Spleen (tissue), 13 donors: ENCODE measurements at places on chromosomes 3 and 15. TPM values are rescaled to one million over a fixed set of nuclear protein-coding genes. Genes with fewer than 3 reads are reported as not detected.
A peak's percentile ranks its signal among the peaks of the same experiment; 100 is the strongest.

DNA sequence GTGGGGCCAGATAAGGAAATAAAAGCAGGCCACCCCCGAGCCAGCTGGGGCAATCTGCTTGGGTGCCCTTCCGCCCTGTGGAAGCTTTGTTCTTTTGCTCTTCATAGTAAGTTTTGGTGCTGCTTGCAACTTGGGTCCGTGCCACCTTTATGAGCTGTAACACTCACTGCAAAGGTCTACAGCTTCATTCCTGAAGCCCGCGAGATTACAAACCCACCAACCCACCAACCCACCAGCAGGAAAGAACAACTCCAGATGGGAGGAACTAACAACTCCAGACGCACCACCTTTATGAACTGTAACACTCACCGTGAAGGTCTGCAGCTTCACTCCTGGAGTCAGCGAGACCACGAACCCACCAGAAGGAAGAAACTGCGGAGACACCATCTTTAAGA lies 84.2 kb upstream of the ARRDC4 start:
- H3K4me1 ChIP-seq, result no peaks in the 10 kb centered on the region
- no peaks in the 10 kb centered on the region for H3K36me3 ChIP-seq
- DNase-seq, result no peak
- no peaks in the 10 kb centered on the region for H3K27me3 ChIP-seq

Gene TMED3
- 32.5 TPM for total RNA-seq

DNA sequence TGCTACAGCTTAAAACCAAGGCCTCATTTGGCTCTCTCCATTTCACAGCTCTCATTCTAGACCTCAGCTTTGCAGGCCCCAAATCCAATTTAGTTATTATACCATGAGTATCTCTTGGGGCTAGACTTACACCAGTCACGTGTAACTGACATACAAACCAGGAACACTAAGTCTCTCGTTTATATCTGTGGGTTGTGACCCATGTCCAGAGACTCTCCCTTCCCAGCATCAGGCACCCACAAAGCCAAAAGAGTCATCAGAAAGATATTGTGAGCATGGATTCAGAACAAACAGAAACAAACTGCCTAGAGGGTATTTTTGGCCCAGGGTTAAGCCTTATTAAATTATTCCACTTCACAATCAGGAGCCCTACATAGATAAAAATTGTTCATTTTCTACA lies 5.6 kb upstream of the CCDC13 start:
- H3K4me1 ChIP-seq, result peaks cover 8% of the 10 kb centered on the region
- H3K36me3 ChIP-seq, result peaks cover 23% of the 10 kb centered on the region
- H3K27ac ChIP-seq, result no peak overlapping the region
- no peak for DNase-seq
- no peak overlapping the region for H3K4me3 ChIP-seq

Gene CFAP91
- total RNA-seq, result 58.0 TPM

DNA sequence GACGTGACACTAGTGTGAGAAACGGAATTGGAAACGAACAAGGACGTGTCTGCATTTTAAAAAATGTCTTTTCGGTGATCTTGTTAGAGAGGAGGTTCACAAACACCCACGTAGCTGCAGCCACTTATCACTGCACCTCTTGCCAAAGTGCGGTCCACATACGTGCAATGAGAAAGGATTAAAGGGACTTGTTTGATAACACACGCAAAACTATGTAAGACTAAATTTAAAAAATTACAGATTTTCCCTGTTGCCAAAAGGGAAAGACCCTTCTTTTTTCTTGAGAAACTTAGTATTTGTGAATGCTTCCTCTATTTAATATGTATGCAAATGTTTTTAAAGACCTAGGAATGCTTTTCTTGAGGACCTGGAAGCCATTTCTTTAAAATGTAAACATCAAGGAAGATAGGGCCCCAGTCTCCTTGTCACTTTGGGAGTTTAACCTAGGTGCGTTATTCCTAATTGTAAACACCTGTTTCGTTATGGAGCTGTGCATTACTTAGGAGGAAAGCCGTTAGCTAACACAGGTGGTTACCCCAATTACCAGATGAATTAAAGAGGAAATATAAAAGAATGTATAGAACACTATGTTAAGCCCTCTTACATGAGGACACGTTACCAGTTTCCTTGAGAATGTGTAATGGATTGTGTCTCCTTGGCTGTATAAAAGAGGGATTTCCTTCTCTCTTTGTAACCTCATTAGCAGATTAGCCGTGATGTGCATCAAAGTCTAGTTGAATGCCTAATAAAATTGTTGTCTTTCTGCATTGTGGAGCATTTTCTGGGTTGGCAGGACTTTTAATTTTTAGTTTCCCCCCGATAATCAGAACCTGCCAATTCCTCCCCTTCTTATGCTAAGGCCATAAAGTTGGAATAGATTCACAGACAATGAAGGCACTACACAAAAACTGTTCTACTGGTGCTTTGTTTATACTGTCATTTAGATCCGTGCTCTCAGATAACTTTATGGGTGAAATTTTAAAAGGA lies 1.0 kb downstream of the LEKR1 start:
- H3K27ac ChIP-seq, result peak overlapping the region; percentile 88
- H3K27me3 ChIP-seq, result no peaks in the 10 kb centered on the region
- DNase-seq, result no peak
- peak overlapping the region; percentile 67 for H3K4me3 ChIP-seq
- H3K4me1 ChIP-seq, result peaks cover 8% of the 10 kb centered on the region

Gene SLITRK3
- total RNA-seq, result not detected

DNA sequence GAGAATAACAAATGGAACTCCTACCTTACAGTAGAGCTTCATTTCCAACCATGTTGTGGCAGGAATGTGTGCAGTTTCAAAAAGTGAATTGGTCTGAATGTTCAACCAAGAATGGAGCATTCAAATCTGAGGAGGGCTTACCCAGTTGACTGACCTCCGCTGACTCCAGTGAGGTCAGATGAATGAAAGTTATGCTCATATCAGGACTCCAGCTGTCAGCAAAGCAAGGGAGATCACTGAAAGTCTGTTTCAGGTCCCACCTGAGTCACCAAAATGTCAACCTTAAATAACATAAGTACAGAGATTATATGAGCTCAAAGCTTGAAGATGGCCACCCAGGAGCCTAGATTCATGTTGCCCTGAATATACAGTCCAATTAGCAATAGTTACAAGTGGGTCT lies 473.5 kb downstream of the RBMS3 start:
- no peak for DNase-seq
- no peak overlapping the region for H3K4me3 ChIP-seq
- no peak overlapping the region for H3K27ac ChIP-seq
- H3K4me1 ChIP-seq, result no peaks in the 10 kb centered on the region
- no peaks in the 10 kb centered on the region for H3K27me3 ChIP-seq

- H3K36me3 ChIP-seq, result no peaks in the 10 kb centered on the region
- no peak overlapping the region for H3K4me3 ChIP-seq
- H3K27ac ChIP-seq, result no peak overlapping the region
- no peaks in the 10 kb centered on the region for H3K27me3 ChIP-seq
- H3K4me1 ChIP-seq, result no peaks in the 10 kb centered on the region
Measured at GRCh38 chr15:61157933-61158332, 71.2 kb downstream of the RORA start.

Gene ALS2CL
- total RNA-seq, result 34.0 TPM

DNA sequence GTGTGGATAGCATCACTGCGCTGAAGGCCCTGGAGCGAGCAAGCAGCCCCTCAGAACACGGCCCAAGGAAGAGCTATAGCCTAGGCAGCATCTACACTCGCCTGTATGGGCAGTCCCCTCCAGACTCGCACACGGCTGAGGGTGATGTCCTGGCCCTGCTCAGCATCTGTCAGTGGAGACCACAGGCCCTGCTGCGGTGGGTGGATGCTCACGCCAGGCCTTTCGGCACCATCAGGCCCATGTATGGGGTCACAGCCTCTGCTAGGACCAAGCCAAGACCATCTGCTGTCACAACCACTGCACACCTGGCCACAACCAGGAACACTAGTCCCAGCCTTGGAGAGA lies 20.5 kb downstream of the ATRIP start:
- H3K4me1 ChIP-seq, result peaks cover 78% of the 10 kb centered on the region
- no peak for DNase-seq
- H3K27me3 ChIP-seq, result no peaks in the 10 kb centered on the region
- H3K4me3 ChIP-seq, result peak overlapping the region; percentile 62
- peak overlapping the region; percentile 92 for H3K27ac ChIP-seq

- DNase-seq, result no peak
- H3K27ac ChIP-seq, result no peak overlapping the region
- peaks cover 21% of the 10 kb centered on the region for H3K4me1 ChIP-seq
- H3K27me3 ChIP-seq, result no peaks in the 10 kb centered on the region
Measured at GRCh38 chr3:17009826-17010225, 125.1 kb downstream of the PLCL2 start.

Gene IMPG2
- 0.46 TPM for total RNA-seq

DNA sequence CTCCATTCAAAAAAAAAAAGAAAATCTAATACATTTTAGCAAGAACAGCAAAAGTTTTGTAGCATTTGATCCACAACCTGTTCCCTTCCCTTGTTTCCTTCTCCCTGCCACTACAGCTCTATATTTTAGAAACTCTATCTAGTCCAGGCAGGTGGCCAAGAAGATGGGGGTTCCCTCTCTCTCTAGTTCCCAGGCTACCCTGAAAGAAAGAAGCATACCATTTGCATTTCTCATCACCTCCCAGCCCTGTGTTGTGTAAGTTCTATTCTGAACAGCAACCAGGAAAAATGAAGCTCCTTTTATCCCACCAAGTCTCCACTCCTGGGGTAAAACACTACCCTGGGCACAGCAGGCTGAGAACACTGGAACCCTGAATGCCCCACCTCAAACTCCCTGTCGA lies 100.0 kb downstream of the PCCB start:
- H3K36me3 ChIP-seq, result peaks cover 10% of the 10 kb centered on the region
- H3K4me3 ChIP-seq, result no peak overlapping the region
- DNase-seq, result no peak
- H3K4me1 ChIP-seq, result no peaks in the 10 kb centered on the region
- no peak overlapping the region for H3K27ac ChIP-seq

DNA sequence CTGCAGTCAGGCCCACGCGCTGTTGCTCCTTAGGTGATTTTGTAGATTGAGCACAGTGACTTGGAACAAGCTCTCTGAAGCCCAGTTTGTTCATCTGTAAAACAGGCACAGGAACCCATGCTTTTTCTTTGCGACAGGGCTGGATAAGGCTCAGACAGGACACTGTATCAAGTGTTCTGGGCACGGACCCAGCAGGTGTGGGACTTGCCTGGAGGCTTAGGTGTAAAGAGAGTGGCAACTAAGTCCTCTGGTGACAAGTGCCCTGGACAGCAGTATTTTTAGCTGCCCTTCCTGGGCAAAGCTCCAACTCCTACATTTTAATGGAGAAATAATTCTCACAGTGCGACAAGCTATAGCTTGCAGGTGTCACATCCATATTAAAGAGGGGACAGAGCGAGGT lies 32.2 kb downstream of the CD276 start:
- no peak for DNase-seq
- peaks cover 9% of the 10 kb centered on the region for H3K36me3 ChIP-seq
- peaks cover 1% of the 10 kb centered on the region for H3K4me1 ChIP-seq
- H3K4me3 ChIP-seq, result no peak overlapping the region
- peaks cover 21% of the 10 kb centered on the region for H3K27me3 ChIP-seq
- no peak overlapping the region for H3K27ac ChIP-seq
